SJCRH30 (cell line): ENCODE measurements at places on chromosomes 7 and 10.

- DNase-seq, result peak; percentile 61
Observed at GRCh38 chr10:33734393-33735155, 400.1 kb upstream of the NRP1 start.

- DNase-seq, result no peak
Observed at GRCh38 chr7:27576360-27576944, 86.2 kb downstream of the HIBADH start.

DNA sequence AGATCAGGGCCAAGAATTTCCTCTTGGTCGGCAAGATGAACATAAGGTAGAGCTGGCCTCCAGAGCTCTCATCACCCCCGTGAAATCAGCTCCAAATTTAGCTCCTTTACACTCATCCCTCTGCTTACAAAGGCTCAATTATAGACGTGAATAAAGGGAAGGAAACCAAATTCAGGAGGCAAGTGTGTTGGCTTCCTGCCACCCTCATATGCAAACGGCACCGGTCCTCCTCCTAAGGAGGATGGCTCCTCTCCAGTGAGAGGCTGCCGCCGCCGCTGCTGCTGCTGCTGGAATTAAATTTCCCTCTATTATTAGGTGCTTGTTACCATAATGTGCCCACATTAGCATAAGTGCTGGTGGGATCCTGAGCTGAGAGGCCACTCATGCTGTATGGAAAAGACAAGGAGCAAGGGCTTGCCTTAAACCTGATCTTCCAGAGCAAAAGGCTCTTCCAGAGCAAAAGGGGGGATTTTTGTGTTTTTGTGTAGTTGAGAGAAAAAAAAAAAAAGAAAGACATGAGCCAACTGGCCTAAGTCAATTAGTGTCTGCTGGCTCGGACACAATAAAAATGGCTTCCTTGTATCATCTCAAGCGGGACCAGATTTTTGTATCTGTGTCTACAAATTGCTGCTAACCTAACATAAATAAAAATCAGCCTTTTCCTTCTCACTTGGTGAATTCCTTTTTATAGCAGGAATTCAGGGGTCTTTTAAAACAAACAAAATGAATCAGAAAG, 68.4 kb downstream of the CDHR3 start:
- DNase-seq, result peak; percentile 82

GRCh38 chr7:20560325-20561180, 54.9 kb upstream of the ABCB5 start:
- DNase-seq, result no peak

- DNase-seq, result no peak
Observed at GRCh38 chr10:80283119-80283518, 6.3 kb downstream of the MAT1A start.

GRCh38 chr10:11003679-11004078, 14.0 kb upstream of the CELF2 start:
- DNase-seq, result no peak

DNA sequence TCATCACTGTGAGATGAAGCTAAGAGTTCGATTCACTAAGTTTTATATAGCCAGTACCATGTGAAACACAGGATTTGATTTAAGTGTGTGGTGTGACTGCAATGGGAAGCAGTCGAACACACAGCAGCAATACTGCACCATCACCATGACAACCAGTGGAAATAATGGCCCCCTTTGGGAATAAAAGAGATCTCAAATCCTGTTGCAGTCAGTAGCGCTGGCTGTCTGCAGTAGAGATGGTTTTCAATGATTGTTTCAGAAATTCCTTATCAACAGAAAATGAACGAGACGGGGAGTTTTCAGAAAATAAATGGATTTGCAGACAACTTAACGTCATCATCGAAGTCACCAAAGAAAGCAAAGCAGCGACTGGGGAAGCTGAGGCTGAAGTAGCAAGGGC, 91.0 kb downstream of the PTPRE start:
- no peak for DNase-seq

DNA sequence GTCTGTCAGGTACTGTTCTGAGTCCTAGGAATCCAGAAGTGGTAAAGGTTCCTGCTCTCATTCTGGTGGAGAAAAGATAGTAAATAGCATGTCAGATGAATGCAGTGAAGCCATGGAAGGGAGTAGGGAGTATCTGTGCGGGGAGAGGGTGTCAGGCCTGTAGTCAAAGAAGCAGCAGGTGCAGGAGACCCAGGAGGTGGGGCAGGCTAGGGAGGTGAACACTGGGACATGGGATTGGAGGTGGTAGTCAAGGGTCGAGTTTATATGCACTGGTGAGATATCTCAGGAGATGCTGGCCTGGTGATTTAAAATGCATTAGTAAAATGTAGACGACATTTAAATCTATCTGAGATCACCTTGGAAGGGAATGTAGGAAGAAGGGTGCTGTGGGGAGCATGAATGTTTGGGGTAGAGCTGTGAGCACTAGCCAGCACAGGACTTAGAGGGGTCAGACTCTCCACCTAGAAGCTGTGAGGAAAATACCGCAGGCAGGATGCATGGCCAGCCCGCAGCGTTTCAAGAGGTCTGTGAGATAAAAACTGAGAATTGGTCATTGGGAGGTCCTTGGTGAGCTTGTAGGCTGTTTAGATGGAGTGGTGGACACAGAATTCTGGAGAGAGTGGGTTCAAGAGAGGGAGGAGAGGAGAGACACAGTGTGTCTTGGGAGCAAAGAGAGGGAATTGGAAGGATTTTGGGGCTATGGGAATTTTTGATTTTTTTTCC, 6.8 kb downstream of the GTPBP4 start:
- no peak for DNase-seq
